ENCODE measurements at places on chromosomes 13 and 19.

- no peak for DNase-seq
These were observed 10.4 kb downstream of the FCER2 start for GRCh38 chr19:7691497-7691896.

DNA sequence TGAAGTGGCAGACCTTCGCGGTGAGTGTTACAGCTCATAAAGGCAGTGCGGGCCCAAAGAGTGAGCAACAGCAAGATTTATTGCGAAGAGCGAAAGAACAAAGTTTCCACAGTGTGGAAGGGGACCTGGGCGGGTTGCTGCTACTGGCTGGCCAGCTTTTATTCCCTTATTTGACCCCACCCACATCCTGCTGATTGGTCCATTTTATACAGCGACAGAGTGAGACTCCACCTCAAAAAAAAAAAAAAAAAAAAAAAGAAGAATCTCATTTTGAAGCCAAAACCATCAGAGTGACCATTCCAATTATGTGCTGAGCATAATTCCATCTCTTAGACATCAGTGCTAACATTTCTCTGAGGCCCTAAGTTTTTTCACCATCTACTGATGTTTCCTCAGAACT lies 1.9 kb upstream of the ZNF552 start:
- DNase-seq, result no peak

- no peak for DNase-seq
These were observed 618 bp downstream of the HAUS8 start for GRCh38 chr19:17074634-17075034.

GRCh38 chr13:24097667-24098066 lies 62.9 kb upstream of the SPATA13 start:
- DNase-seq, result no peak

DNA sequence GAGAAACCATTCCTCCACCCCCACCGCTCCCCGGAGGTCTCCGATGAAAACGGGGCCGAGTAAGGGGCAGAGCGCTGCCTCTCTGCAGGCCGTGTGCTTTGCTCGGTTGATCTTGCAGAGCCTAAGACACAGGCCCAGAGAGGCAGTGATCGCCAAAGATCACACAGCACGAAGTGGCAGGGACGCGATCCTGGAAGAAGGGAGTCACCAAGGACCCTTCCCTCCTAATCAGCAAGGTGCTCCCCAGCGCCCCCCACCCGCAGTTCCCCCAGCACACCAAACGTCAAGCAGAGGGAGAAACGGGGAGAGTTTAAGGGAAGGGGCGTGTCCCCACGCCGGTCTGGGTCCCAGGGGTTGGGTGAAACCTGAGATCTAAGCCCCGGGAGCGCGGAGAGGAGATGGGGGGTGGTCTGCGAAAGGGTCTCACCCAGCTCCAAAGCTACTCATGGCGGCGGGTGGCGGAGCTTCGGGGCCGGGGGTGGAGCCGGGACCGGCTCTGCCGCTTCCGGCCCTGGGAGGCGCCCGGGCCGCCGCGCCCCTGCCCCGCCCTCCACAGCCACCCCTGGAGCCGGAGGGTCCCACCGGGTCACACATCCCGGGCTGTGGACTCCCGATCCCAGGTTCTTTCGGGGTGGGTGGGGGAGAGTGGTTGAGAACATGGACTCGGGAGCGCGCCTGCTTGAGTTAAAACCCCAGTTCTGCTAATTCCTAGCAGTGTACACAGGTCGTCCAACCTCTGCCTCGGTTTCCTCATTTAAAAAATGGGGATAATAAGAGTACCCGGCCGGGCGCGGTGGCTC lies at the start of gene EML2:
EML2 (minus strand) TSS at position 468 of the 800 bp plus-strand sequence; CDS start at position 447, 21 bp downstream.
- DNase-seq, result peak; percentile 47
